NCI-H526 treated with DMSO at 0.1 percent for 48 hours (cell line): ENCODE measurements at places on chromosomes 6 and 20.

GRCh38 chr20:38730989-38731737 is 6.9 kb downstream of the SLC32A1 start:
- peak; percentile 57 for DNase-seq

DNA sequence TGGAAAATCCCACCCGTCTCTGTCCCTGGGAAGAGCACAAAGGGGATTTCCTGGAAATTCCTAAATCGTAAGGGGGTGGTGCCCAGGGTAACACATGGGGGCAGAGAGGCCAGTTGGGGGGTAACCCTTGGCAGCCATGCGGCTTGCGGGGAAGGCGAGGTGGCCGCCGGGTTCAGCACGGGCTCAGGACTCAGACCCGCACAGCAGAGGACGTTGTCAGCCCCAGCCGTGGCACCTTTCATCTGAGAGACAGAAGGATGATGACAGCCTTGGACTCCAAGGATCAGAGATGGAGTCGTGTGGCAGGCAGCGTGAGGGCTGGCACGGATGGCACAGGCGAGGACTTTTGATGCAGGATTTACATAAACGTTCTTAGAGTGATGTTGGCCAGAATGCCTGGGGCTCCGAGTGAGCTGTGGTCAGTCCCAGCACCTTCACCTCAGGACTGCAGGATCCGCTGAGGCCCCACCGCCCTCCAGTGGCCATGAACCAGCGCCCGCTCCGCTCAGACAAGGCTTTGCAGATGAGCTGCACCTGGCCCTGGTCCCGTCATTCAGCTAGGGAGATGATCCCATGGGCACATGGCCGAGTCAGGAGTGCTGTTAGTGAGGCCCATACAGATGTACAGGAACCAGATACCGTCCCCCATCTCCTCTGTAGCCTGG is 190.3 kb downstream of the TAF4 start:
- no peak for DNase-seq

DNA sequence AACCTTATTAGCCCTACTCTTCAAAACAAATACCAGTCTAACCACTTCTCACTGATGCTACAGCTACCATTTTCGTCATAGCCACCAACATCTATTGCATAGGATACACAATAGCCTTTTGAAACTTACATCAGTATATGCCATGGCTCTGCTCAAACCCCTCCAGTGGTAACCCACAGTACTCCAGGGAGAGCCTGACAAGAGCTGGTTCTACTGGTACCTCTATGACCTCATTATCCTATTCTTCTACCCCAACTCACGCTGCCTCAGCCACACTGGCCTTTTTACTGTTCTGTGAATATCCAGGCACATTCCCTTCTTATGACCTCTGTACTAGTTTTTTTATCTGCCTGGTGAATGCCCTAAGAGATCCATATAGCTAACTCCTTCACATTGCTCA is 157.6 kb downstream of the ARHGAP18 start:
- DNase-seq = no peak

GRCh38 chr20:51447097-51447764 is 95.3 kb downstream of the NFATC2 start:
- no peak for DNase-seq

DNA sequence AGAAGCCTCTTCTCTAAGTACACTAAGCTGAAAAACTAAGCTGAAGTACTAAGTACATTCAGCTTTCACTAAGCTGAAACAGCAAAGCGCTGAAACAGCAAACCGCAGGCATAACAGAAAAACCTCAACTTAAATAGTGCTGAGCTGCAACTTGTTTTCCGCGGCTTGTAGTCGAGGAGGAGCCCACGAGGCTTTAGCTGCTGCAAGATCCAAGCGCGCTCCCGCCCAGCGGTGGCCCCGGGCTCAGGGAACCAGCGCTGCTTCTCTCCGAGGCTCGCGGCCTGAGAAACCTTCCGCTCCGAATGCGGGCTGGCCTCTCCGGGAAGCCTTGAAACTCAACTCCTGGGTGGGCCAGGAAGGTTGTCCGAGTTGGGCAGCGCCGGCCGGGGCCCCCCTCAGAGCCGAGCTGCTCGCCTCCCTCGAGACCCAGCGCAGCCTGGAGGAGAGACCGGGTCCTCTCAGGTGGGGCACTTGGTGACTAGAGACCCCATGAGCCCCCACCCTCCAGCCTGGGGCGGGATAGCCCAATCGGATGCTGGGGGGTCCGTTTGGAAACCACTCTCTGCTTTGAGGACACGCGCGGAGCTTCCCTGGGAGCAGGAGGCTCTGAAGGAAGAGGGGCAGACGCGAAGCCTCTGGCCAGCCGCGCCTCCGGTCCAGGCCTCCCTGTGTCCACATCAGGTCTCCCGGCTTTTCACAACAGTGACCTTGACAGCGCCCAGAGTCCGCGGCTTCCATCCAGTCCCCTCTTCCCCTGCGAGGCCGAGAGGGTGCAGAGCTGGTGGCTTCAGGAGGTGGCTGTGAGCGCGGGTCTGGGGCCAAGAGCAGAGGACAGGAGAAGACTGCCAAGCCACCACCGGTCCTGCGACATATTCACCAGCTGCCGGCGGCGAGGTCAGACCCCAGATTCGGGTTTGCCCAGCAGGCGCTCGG is 38.1 kb upstream of the HLA-E start:
- DNase-seq = no peak

- no peak for DNase-seq
Observed at GRCh38 chr6:41780551-41781365, at the start of gene PRICKLE4. Gene PRICKLE4 (plus strand): TSS chr6:41780782. CDS start chr6:41783474, 2,692 bp downstream.

DNA sequence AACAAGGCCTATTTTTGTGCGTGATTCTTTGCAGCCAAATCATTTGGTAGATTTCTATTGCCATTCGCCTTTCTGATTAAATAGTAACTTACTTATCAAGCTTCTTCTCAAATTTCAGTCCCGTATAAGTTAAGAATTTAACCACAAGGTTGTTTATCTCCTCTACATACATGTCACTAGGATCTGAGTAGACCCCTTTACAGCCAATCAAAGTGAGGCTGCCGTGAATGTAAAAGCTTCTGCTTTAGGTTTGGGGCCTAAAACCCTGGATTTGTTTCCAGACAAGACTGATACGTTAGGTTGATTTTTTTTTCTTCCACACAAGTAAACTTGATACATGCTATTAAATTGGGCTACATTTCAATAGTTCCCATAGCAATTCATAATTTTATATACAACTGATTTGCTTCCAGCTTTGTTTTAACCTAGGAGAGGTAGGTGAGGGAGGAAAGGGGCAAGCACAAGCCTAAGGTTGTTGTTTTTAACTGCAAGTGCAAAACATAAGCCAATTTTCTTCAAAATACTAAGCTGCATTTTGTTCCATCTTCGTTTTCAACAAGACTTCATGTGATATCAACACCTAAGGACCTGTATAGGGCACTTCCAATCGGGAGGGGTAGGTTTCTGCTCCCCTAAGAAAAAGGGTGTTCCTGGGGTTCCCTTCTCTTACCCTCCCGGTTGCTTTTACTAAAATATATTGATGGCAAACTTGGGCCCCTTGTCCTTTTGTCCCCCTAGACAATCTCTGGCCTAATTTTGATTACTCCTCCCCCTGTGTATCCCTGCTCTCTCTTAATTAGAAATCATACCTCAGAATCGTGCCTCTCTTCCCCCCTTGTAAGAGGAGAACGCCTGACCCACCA is 1.7 kb downstream of the RANBP9 start:
- peak; percentile 56 for DNase-seq

- DNase-seq = no peak
Observed at GRCh38 chr6:96624957-96625356, 62.0 kb downstream of the FHL5 start.

GRCh38 chr20:1286267-1287024 is 20.4 kb downstream of the SNPH start:
- DNase-seq = no peak

GRCh38 chr6:147881432-147881831 is 372.9 kb downstream of the SAMD5 start:
- no peak for DNase-seq

DNA sequence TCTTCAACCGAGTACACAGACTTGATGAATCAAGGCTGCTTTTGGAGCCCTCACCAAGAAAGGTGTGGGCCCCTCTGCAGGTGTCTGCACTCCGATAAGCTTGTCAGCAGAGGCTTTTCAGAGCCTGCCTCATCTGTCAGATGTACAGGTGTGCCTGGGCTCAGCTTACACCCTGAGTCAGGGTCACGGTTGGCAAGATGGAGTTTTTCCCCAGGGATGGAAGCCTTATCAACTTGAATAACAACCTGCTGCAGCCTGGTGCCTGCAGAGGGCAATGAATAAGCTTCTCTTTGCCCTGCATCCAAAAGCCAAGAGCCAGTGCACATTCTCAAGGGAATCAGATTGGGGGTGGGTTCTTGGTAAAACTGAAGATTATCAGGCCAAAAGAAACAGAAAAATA is 427.1 kb downstream of the CD83 start:
- DNase-seq = peak; percentile 88

DNA sequence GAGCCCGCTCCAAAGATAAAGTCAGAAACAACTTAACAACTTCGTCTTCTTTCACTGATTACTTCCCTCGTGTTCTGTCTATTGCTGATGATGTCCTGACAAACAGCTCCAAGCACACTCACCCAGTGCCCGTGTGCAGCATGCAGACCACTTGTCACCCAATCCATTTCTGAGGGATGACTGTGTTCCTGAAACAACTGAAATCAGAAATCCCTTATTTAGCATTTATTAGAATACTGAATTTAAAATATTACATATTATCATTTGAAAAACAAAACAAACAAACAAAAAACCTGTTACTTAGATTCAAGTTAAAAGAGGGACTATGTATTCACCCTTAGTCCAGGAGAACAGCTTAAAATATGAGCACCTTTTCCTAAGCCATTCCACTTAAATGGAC is 223.7 kb upstream of the QKI start:
- no peak for DNase-seq

GRCh38 chr6:53318429-53318828 is 30.3 kb downstream of the ELOVL5 start:
- peak; percentile 14 for DNase-seq

DNA sequence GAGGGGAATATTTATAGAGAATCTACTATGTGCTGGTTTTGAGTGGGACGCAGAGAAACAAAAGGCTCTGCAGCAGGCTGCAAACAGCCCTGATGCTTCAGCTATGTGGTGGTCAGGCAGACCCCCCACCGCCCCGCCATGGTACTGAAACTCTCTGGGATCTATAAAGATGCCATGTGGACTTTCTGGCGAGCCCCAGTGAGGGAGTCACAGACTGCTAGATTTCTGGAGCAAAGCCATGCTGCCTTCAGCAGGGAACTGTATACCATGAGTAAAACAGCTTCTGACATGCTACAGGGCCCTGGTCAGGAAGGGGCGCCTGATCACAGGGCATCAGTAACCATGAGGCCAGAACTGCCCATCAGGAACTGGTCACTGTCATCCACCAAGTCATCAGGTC is 19.2 kb upstream of the BPIFB1 start:
- no peak for DNase-seq

GRCh38 chr6:16857969-16858592 is 96.8 kb upstream of the ATXN1 start:
- DNase-seq = no peak

DNA sequence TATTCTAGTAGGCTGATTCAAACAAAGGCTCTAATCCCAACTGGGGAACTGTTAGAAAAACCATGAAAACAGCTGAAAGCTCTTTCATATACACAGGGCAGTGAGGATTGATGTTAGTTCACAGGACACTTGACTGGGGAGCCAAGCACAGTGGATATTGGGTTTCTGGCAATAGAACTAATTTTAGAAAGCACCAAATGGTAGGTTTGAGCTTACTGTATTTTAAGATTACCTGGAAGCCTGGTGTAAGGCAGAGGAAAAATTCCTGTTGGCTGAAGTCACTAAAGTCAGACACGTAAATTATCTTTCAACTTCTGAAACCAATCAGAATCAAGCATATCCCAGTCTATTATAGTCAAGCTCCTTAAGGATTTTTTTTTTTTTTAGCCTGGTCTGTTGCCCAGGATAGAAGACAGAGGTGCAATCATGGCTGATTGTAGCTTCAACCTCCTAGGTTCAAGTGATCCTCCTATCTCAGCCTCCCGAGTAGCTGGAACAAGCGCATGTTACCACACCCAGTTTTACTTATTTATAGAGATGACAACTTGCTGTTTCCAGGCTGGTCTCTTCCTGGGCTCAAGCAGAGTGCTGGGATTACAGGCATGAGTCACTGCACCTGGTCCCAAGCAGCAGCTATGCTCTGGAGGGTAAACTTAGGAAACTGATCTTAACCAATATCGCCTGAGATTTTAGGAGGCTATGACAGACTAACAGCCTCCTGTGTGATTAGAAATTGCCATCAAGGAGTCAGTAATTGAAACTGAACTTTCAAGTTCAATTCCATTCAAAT is 32.5 kb upstream of the SYNCRIP start:
- DNase-seq = no peak

- DNase-seq = no peak
Observed at GRCh38 chr6:37050045-37050853, 44.8 kb downstream of the FGD2 start.

DNA sequence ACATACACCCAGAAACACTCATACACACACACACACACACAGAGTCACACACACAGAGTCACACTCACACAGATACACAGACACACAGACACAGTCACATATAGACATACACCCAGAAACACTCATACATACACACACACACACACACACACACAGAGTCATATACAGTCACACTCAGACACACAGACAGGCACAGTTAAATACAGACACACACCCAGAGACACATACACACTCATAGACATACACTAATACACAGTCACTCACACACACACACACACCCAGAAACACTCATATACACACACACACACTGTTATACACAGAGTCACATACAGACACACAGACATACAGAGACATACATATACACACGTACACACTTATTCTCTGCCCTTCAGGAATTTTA is 250.9 kb downstream of the QKI start:
- no peak for DNase-seq

DNA sequence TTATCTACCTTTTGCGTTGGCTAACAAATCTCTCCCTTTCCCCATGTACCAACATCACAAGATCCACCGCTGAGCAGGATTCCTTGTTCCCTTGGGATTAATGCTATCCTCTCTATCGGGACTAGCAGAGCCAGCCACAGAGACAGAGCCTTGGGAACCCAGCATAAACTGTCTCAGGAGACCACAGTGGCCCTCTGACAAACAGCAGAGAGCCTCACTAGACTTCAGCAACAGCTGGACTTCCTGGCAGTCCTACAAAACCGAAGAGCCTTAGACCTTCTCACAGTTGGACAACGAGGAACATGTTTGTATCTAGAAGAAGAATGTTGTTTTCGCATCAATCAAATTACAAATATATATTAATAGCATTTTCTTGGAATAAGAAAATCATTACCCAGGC is 39.6 kb upstream of the POU5F1 start:
- DNase-seq = no peak

- peak; percentile 13 for DNase-seq
Observed at GRCh38 chr6:90413867-90414266, 117.2 kb upstream of the BACH2 start.
